ENCODE measurements at places on chromosomes 6 and 20.
A peak's percentile ranks its signal among the peaks of the same experiment; 100 is the strongest.

DNA sequence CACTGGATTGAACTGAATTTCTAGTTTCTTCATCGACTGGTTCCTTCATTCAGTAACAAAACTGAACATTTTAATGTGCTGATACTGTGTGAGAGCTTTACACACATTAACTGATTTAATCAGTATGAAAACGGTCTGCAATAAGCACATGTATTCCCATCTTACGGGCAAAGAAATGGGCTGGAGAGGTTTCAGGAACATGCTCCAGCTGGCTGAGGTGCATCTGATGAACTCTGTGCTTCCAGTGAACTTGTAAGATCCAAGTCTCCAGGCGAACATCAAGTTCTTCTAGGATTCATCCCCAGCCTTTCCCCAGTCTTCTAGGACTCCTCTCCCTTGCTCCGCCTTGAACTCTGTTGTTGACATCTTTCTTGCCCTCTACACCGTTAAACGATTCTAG, 220.7 kb upstream of the AGPAT4 start:
- no peak for DNase-seq

DNA sequence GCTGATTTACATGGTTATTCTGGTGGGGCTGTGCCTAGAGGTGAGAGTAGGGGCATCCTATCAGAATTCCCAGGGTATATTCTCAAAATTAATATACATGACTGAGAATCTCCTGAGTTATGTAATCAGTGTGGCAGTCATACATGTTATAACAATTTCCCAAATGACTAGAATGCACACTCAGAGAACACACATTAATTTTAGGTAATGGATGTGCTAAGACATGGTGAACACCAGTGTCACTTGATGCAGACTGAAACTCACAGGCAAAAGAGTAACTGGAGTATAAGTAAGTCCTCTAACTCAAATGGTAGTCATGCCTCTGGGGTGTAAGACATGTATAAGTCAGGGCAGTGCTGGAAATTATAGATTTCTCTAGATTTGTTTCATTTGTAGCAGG, 1198.4 kb upstream of the CITED2 start:
- no peak for DNase-seq

DNA sequence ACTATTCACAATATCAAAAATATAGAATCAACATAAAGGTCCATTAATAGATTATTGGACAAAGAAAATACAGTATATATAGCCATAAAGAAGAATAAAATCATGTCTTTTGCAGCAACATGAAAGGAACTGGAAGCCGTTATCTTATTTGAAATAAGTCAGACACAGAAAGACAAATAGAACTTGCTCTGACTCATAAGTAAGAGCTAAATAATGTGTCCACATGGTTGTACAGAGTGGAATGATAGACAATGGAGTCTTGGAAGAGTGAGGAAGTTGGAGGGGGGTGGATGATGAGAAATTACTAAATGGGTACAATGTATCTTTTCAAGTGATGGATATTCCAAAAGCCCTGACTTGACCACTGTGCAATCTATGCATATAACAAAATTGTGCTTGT, 613.5 kb downstream of the PHF3 start:
- no peak for DNase-seq

DNA sequence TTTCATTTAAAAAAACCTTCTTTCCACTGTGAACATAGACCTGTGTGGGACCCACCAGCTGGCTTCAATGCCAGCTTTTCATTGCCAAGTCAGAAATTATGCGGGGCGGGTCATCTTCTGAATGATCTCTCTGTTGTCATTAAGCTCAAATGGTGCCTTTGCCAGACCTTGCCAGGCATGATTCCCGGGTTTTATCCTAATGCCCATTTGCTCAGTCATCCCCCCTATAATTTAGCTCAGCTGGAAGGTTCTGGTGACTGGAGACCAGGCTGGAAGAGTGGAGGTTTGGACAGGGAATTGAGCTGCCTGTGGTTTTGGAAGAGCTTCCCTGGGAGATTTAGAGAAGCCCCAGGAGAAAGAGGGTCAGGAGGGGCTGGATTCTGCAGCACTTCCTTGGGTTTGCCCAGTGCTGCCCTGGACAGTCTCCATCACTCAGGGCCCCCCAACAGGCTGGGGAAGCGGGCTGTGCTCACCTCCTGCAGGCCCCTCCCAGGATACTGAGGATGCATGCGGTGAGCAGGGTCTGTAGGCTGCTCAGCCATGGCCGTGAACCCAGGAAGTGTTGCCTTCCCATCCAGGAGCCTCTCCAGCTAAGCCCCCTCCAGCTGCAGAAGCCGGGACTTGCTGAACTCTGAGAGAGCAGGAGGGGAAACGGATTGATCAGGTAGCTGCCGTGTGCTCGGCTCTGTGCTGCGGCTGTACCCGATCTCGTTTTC, 273.0 kb downstream of the CDH4 start:
- no peak for DNase-seq

DNA sequence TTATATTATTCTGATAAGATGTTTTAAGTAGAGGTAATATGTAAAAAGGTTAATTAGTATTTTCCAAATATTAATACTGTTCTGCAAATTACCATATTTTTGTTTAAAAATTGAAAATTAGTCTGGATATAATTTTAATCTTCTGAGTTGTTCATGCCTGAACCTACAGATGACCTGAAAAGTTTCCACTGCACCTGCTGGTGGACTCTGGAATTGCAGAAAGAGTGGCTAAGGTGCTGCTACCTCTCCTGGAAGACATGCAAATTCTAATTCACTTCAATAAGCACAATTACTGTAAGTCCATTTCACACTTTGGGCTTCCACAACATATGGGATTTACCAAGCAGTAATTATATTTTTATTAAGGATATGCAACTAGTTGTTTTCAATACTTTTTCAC, 77.7 kb upstream of the OLIG3 start:
- DNase-seq: peak; percentile 60

GRCh38 chr6:155493026-155493693, 37.5 kb upstream of the NOX3 start:
- no peak for DNase-seq

- no peak for DNase-seq
These were observed 791.0 kb upstream of the HS3ST5 start for GRCh38 chr6:115133790-115134189.

- no peak for DNase-seq
These were observed 134.9 kb downstream of the BCAS1 start for GRCh38 chr20:53935344-53936084.

Data from CD4-positive, alpha-beta T cell treated with Interleukin-4 for 4 hours (primary cell).